ENCODE measurements at places on chromosomes 5 and 9. TPM values are rescaled to one million over a fixed set of nuclear protein-coding genes. Genes with fewer than 3 reads are reported as not detected.

DNA sequence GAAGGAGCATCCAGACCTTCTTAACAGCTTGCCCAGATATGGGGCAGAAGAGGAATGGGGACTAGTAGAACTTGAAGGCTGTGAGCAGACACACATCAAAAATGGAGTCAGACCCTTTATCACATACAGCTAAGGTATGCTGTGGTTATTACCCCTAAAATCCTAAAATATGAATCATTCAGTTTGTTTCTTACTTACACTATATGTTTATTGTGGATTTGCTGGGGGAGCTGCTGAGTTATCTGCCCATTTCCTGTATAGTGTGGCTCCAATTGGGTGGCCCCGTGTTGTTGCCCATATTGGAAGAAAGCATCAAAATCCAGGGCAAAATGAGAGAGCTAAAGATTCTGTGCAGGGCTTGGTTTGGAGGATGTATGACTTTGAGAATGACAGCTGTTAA is 56.9 kb downstream of the AP3S1 start:
- DNase-seq = no peak

DNA sequence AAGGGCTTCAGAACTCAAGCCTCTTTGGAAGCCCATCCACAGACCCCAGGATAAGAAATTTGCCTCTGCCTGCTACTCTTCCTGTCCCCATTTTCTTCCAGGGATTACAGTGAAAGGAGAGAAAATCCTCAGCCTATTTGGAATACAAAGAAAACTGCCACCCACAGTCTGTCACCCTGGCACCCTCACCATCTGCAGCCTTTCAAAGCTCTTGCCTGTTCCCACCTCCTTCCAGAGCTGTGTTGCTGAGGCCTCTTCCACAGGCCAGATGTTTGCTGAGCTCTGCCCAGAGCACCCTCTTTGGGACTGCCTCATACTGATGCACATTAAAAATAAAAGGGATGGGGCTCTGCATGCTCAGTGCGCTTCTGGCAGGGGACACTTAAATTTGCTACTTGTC is 35.9 kb upstream of the TAF1L start:
- no peak for DNase-seq

- DNase-seq = no peak
Measured at GRCh38 chr9:113137196-113138168, 13.3 kb upstream of the SLC31A2 start.

- DNase-seq = no peak
Measured at GRCh38 chr9:127974769-127975261, 6.0 kb downstream of the EEIG1 start.

DNA sequence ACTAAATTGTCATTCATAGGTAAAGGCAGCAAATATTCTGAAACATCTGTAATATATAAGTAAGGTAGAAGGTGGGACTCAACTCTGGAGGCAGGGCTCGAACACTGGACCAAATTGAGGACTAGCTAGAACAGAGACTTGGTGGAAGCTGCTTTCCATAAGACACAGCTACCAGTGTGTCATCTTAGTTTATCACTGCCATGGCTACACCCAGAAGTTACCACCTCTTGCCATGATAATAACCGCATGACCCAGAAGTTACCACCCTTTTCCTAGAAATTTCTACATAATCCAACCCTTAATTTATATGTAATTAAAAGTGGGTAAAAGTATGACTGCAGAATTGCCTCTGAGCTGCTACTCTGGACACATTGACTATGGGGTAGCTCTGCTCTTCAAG is 99.7 kb downstream of the STARD4 start:
- no peak for DNase-seq

GRCh38 chr9:18857769-18858168 is 175.2 kb downstream of the SAXO1 start:
- DNase-seq = no peak

DNA sequence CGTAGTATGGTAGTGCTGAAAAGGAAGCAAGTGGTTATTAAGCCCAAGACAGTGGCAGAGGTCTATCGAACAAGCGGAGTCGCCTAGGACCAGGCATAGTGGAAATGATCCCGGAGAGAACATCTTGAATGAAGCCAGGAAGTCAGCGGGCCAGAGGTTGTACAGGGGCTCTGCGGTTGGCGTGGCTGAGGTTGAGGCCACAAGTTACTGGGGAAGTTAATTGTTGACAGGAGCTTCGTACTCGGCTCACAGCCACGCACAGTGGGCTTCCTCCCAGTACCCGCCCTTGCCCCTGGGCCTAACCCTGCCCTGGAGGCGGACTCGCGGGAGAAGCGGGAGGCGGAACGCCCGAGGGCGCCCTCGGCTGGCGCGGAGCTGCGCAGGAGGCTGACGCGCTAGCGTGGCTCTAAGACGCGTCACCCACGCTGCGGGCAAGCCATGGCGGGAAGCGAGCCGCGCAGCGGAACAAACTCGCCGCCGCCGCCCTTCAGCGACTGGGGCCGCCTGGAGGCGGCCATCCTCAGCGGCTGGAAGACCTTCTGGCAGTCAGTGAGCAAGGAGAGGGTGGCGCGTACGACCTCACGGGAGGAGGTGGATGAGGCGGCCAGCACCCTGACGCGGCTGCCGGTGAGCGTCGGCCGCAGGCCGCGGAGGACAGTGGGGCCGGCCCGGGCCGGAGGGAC is at the start of gene FBXO4:
Gene FBXO4, plus strand, starts transcription at position 410 of the 683 bp plus-strand sequence. Its CDS starts 29 bp downstream, at position 439.
- peak; percentile 96 for DNase-seq

- no peak for DNase-seq
Measured at GRCh38 chr5:165497707-165498106, 1992.3 kb downstream of the MAT2B start.

DNA sequence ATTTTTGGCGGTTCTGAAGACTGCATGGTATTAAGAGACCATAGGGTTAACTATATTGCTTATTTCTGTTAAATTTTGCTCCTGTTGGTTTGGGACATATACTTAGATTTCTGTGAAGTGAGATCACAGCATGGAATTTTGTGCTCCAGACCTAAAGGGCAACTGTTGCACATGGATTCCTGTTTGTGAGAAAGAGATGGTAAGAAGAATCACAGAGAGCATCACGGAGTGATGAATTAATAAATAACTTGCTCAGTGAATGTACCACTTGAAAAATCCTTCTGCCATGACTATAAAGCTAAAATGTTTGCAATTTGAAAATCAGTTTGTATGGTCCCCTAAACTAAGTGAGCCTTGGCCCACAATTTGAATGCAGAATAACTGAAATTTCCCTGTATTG is 4.5 kb downstream of the PSAT1 start:
- DNase-seq = no peak

DNA sequence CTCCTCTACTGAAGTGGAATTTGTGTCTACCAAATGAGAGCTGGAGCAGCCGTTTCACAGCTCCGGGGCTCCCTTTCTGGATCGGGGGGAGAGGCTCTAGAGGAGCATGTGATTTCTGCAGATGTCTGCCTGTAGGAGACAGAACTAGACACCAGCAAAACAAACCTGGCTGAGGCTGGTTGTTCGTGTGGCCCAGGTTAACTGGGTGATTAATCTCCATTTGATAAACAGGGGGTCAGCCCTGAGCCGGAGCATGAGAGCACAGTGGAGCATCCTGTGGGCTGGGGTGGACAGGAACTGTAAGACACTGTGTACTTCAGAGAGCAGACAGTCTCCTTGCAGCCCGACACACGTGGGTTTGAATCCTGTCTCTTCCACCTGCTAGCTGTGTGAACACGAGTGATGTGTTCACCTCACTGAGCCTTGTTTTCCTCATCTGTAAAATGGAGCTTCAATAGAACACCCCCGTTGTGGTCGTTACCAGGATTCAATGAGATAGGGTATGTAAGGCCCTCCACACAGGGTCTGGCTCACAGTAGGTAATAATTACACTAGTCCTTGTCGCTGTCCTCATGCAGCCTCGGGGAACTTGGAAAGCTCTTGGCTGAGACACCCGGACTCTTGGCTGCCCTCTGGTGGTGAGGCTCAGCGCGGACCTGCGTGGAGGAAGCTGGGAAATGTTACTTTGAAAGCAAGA is 12.9 kb downstream of the CXCL14 start:
- DNase-seq = peak; percentile 16

DNA sequence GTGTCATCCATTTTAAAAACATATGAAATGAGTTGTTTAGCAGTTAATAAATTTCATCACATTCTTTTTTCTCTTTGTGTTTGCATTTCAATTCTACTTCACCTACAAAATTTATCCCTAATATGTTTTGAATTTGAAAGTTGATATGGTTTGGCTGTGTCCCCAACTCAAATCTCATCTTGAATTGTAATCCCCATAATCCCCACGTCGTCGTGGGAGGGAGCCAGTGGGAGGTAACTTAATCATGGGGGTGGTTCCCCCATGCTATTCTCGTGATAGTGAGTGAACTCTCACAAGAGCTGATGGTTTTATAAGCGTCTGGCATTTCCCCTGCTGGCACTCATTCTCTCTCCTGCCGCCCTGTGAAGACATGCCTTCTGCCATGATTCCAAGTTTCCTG is 200.1 kb downstream of the EPB41L4A start:
- DNase-seq = no peak

The HSPB3 gene
- total RNA-seq = not detected

The PLAC8L1 gene
- not detected for total RNA-seq

The WWC1 gene
- 0.54 TPM for total RNA-seq

The MARCOL gene
- not detected for total RNA-seq

The HAVCR2 gene
- 5.9 TPM for total RNA-seq

The GABRA1 gene
- total RNA-seq = not detected

The CCDC192 gene
- total RNA-seq = not detected

Data from hematopoietic multipotent progenitor cell (in vitro differentiated cells).